Astrocyte of the cerebellum (primary cell): ENCODE measurements at places on chromosomes 7 and 10.

DNA sequence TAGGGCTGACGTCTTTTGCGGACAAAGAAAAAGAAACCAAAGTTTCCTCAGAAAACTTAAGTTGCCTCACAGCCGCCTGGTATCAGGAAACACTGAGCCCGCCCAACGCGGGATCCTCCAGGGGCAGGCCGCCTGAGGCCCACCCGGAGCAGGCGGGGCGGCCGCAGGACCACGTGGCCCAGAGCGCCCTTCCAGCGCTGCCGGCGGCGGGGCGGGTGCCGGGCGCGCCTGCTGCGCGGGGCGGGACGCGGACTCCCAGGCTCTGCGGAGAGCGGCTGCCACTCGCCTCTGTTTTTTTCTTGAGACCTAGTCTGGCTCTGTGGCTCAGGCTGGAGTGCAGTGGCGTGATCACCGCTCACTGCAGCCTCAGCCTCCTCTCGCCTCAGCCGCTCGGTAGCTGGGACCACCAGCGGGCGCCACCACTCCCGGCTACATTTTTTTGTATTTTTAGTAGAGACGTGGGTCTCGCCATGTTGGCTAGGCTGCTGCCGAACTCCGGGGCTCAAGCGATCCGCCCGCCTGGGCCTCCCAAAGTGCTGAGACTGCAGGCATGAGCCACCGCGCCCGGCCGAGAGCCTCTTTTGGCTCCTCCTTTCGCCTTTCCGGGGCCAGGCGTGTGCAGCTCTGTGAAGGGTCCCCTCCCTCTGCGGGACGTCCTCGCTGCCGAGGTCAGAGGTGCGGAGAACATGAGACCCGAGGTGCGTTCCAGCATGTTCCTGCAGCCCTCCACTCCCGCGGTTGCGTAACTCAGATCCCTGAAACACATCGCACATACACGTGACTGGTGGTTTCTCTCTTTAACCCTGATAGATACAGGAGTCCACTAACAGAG is 11.6 kb upstream of the HNRNPF start:
- DNase-seq: no peak

DNA sequence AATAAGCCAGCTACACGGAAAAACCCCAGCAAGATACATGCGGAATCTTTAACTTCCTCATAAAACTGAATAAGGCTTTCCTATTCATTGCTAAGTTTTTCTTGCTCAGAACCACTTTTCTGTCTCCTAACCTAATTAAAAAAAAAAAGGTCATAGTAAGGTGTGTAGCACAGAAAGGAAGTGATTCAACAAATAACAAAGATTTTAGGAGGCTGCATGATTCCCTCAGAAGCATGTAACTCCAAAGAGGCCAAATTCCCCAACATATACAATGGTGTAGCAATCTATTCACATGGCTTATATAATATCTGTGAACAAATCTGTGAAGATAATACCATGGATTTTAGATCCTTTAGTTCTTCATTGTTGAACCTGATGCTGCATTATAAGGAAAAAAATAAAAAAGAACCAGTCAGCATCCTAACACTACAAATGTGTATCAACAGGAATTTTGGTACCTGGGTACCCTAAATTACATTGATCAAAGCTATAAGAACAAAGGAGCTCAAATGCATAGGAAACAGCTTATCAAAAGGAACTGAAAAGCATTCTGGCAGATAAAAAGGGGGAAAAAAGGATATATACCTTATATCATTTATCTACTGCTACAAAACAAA is 63.8 kb downstream of the IMMP2L start:
- no peak for DNase-seq

DNA sequence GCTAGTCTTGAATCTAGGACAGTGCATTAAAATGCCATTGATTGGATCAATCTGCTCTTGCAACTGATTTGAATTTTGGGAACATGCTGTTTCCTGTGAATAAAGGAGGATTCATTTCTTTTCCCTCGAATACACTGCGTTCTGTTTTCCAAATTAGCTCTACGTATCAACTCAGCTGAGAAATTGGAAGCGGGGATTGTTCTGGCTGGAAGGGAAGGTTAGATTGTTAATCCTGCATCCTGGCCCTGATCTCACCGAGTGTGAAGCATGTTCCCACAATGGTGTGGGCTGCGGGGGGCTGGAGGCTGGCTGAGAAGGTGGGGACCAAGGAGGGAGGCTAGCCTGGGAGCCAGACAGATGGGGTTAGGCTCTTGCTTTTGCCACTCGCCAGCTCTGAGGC is 17.6 kb downstream of the HTRA1 start:
- no peak for DNase-seq

- no peak for DNase-seq
Measured at GRCh38 chr7:99990460-99990852, 14.6 kb upstream of the AZGP1 start.

- no peak for DNase-seq
Measured at GRCh38 chr10:99731306-99732032, 458 bp downstream of the COX15 start.

DNA sequence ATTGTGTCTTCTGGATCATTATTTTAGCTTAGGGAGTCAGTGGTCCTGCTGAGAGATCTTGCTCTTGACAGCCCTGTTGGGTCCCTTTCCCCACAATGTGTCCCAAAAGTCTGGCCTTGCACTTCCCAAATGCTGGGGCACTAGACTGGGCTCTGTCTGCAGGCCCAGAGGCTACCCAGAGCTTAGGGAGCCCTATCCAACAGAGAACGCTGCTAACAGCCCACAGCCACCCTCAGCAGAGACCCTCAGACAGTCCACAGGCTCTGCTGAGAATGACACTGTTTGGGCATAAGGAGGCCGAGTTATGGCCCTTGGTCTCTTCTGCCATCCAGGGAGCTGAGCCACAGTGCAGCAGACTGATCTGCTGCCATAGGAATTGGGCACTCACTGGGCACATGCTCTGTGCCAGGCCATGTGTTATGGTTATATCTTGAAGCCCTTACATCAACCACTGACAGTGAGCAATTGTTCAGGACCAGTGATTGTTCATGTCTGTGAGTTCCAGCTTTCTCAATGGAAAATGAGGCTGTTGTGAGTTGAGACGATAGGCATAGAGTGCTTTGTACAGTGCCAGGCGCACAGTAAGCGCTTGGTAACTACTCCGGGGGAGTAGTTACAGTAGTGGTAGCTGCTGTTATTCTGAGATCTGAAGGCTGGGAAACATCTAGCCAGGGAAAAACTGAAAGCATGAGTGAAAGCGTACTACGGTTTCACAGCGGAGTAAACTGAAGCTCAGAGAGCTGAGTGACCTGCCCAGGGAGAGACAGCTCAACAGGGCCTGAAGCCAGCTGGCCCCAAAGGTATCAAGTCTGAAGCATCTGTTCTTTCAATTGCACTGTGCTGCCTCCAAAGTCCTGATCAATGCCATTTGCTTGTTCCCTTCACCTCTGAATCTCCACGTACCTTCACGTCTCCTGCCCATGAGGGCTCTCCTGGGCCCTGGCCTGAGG is 77.6 kb upstream of the PRLHR start:
- DNase-seq: no peak

DNA sequence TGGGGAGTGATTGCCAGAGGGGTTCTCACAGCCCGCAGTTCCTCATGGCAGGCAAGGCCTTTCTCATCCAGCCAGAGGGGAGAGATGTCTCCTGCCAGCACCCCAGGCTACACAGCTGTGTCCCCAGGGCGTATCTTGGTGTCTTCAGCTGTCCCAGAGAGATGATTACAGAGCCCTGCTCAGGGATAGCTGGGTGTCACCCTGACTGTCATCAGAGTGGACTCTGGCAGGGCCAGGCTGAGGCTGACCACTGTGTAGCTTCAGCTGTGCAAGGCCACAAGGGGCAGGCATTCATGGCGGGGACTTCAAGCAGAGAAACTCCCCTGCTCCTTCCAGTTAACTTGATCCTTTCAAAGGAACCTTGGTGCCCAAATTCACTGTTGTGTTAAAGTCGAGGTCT is 124.2 kb downstream of the RGS10 start:
- DNase-seq: no peak

DNA sequence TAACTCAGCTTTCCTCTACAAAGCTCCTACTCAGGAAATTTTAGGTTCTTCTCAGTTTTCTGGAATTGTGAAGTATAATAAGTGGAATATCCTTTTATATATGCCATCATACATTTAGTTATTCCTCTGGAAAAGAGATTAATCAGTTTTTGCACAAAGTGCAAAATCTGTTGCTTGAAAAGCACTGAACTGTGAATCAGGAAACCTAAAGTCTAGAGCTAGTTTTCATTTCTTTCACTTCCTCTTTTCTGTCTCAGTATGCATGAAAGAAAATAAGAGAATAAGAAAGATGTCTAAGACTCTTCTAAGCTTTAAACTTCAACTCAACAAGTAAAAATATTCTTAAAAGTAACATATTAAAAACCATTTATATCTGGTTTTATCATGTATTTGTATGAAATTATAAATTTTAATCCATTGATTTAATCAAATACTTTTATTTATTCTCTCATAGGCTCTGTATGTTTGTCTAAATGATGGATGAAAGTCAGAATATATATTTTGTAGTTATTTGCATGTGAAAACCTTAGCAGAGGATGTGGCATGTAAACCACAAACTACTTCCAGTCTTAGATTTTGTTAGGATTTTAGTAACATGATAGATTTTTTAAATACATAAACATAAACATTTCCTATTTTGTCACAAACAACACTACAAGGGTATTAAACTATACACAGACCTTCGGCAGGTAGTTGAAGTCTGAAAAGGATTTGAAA is 1073.0 kb downstream of the XPNPEP1 start:
- no peak for DNase-seq

DNA sequence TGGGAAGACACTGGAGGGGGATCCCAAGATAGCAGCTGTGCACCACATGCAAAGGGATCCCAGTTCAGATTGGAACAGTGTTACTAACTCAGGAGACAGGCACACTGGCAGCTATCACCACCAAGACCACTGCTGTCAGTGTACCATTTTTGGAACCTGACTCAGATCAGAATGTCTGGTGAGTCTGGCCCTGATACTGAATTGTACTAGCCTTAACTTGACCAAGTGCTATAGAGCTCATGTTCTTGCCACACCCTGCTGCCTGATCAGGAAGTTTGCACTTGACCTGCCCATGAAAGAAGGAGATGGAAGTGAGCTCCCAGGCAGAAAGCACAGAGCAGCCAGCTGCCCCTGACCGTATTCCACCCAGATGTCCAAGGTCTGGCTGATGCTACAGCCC is 4.8 kb upstream of the PRRT4 start:
- DNase-seq: no peak

DNA sequence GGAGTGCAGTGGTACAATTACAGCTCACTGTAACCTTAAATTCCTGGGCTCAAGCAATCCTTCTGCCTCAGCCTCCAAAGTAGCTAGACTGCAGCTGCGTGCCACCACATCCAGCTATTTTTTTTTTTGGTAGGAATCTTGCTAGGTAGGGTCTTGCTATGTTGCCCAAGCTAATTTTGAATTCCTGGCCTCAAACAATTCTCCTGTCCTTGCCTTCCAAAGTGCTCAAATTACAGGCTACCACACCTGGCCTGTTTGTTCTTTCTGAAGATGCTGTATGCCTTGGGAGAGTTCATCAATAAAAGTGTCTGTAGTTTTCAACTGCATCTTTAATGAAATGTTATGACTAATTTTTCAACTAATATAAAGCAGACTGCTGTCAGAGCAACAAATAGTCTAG is 452 bp downstream of the SAMD9 start:
- DNase-seq: no peak

- DNase-seq: no peak
Measured at GRCh38 chr10:8830876-8831275, 776.4 kb downstream of the GATA3 start.

GRCh38 chr7:92765725-92766124 is 70.6 kb downstream of the CDK6 start:
- no peak for DNase-seq

DNA sequence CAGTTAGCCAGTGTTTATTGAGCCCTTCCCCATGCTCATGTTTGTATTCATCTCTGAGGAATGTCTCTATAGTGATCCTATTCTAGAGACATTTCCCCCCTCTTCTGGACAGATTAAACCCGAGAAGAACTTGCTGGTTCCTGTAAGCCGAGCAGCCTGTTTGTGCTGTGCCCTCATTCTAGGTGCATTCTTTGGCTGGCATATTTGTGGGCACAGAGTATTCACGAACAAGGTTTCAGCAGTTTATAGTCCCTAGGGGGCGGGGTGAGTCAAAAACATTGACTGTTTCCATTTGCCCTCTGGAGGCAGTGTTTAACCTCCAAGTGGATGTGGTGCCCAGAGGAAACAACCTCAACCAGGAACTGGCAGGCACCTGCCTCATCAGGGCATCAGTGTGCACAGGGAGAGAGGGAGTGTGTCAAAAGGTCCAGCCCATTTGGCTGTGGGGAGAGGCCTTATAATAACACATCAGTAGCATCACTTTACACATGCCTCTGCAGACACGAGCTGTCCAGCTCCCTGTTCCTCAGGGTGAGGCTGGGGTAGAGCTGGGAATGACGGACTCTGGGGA is 273.3 kb upstream of the LRGUK start:
- DNase-seq: peak; percentile 36

- no peak for DNase-seq
Measured at GRCh38 chr10:69211104-69211503, 9.0 kb upstream of the HKDC1 start.

DNA sequence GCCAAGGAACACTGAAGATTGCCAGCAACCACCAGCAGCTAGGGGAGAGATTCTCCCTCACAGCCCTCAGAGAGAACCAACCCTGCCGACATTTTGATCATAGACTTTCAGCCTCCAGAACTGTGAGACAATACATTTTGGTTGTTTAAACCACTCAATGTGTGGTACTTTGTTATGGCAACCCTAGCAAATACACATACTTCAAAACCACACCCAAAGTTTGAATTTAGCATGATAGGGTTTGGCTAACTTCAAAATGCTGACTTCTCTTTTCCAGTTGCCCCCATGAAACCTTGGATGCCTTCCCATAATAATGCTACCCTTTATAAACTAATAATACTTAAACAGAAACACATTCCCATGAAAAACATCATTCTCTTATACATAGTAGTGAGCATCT is 149.8 kb downstream of the DGKI start:
- DNase-seq: no peak

DNA sequence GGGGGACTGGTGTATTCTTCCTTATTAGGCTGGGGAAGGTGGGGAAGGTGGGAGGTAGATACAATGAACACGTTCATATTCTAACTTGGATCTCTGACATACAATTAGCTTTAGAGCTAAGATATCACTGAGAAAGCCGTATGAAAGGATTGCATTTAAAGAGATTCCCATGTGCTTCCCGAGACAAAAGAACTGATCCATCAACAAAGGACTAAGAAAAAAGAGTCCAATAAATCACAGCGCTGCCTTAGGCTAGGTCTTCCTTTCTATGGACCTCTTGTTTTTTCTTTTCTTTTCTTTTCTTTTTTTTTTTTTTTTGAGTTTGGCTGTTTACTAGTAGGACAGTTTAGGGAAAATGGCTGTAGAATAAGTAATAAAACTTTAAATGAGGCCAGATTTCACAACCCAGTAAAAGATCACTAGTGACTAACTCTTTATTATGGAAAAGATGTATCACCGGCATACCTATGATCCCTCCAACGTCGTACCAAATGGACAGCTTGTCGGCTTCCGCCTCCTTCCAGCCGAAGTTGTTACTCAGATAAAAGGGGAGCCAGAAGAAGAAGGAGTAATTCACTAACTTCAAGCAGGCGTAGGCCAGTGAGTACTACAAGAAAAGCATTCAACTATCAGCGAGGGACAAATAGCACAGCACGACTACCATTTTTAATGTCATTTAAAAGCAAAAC is 50.0 kb downstream of the SLC37A3 start:
- no peak for DNase-seq
